CD4-positive, alpha-beta T cell treated with Interleukin-10 for 1 hour (primary cell): ENCODE measurements at places on chromosomes 4 and X.

DNA sequence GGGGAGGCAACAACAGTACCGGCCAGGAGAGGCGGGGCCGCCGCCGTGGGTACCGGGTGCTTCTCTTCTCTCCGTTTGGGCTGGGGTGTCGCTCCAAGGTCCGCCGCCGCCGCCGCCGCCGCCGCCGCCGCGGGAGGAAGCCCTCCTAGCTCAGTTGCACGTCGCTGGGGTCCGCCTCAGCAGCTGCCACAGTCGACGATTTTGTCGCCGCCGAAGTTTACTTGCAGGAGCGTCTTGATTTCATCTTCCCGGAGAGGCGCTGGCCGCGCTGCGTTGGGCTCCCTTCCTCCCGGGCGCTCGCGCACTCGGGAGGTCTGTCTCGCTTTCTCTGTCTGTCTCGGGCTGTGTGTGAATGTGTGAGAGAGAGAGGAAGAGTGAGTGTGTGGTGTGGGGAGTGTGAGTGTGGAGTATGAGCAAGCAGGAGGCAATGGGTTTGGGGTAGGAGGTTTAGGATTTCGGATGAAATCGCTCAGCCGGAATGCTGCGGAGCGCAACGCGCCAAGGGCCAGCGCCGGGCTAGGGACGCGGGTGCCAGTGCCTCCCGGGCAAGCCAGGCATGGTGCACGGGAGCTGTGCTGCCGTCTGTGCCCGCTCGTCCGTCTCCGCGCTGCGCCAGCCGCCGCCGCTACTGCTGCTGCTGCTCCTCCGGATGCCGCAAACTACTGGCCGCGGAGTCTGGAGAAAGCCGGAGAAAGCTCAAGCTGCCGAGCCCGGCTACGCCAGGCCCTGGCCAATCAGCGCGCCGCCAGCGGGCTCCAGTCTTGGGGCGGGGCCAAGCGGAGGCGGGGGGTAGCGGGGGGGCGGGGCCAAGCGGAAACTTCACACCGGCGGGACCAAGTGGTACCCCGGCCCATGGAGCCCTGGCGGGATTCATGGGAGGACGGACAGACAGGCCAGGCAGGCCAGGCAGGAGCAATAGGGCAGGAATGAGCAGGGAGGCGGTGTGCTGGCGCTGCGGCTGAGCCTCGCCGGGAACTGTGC, at the start of gene PCDH19:
Gene PCDH19, minus strand, starts transcription at position 664 of the 981 bp plus-strand sequence. CDS start 1,676 bp downstream, outside the sequence.
- DNase-seq, result peak; percentile 25

GRCh38 chr4:86670756-86671155, 76.6 kb downstream of the PTPN13 start:
- no peak for DNase-seq

- DNase-seq, result no peak
Observed at GRCh38 chr4:109912706-109913595, at the start of gene EGF. Gene EGF, plus strand, starts transcription at chr4:109912883. Its CDS starts 453 bp downstream, at chr4:109913336.

DNA sequence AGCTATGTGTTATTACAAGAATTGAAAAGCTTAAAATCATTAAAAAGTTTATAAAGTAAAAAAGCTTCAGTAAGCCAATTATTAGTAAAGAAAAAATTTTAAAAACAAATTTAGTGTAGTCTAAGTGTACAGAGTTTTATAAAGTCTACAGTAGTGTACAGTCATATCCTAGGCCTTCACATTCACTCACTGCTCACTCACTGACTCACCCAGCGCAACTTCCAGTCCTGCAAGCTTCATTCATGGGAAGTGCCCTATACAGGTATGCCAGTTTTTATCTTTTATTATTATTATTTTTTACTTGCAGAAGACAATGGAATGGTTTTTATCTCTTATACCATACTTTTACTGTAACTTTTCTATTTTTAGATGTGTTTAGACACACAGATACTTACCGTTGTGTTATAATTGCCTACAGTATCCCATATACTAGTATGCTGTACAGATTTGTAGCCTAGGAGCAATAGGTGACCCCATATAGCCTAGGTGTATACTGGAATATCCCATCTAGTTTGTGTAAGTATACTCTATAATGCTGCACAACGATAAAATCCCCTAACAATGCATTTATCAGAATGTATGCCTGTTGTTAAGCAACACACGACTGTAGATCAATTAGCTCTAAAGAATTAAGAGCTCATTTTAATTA, 230.7 kb downstream of the DCLK2 start:
- no peak for DNase-seq

DNA sequence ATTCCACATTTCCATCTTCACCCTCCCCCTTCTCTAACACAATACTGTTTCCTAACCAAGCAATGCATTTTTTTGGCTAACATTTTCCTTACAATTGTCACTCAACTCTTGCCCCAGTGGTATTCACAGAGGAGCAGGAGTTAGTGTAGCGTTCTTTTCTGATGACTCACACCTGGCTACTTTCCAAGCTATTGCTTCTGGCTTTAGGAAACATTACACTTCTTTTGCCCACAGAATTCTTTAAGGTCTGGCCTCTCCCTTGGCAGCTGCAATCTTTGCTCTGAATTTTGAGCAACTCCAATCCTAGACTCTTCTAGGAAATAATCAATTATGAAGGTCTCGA, 27.5 kb upstream of the PDGFC start:
- DNase-seq, result no peak

DNA sequence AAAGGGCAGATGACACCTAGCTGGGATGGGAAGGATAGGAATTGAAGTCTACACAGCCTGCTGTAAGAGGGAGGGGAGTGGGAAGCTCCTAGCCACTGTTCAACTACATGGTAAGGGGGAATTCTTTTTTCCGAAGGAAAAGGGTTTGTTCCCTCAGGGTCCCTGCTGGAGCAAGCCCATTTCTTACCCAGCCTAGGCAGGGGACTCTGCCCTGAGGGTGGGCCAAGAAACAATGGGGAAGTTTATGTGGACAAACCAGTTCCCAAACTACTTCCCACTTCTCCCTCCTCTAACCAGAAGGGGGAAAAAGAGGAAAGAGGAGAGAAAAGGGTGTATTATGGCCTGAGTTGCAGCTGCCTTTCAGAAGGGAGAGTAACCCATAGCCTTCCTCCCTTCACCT, 13.5 kb upstream of the VSIG4 start:
- no peak for DNase-seq

DNA sequence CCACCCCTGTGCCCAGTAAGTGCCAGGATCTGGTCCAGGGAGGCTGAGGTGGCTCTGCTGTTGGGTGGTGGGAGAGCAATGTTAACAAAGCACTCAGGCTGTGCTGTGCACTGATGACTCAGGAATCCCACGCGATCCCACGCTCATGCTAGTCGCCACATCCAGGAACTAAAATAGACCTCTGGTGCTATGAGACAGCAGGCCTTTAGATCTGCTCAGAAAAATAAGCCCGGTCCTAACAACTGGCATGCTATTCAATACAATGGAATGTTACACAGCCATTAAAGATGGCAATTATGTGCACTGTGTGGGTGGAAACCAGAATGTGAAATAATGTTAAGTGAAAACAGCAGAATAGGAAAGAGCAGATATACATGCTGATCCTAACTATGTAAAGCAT, 26.0 kb downstream of the ARL13A start:
- DNase-seq, result no peak

- no peak for DNase-seq
Observed at GRCh38 chr4:38706301-38706700, 42.3 kb downstream of the KLF3 start.

DNA sequence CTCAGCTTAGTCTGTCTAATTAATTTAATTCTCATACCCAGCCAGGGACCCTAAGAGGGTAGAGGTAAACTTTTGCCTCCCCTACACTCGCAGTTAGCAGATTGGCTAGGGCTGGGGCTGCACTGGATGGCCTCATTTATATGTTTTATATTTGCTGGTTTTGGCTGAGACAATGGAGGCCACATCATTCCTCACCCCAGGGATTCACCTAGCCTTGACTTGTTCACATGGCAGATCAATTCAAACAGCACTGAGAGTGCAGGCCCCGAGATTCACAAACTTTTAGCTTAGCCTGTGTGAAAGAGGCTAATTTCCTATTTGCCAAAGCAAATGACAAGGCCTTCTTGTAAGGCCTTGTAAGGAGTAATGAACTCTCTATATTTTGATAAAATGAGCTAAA, 844.4 kb downstream of the ARAP2 start:
- no peak for DNase-seq

DNA sequence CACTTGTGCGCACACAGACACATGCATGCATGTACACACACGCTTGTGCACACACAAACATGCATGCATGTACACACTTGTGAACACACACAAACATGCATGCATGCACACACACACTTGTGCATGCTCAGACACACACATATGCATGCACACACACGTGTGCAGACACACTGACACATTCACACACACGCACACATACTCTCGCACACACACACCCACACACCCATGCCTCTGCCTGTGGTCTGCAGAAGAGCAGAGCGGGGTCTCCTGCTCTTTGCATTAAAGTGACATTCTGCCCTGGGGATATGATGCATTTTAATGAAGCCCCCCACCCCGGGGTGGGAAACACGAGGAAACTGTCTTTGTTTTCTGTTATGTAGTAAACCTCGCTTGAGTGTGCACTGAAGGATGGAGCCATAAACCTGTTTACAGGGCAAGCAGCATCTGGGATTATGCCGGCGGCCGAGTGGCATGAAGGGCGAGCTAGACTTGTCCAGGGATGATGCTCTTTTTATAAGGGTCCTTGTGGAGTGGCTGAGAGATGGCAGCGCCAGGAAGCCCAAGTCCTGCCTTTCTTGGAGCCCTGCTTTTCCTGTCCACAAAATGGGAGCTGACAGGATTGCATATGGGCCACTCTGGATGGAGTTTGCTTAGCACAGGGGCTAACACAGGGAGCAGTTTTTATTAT, 17.8 kb downstream of the PSAPL1 start:
- no peak for DNase-seq

DNA sequence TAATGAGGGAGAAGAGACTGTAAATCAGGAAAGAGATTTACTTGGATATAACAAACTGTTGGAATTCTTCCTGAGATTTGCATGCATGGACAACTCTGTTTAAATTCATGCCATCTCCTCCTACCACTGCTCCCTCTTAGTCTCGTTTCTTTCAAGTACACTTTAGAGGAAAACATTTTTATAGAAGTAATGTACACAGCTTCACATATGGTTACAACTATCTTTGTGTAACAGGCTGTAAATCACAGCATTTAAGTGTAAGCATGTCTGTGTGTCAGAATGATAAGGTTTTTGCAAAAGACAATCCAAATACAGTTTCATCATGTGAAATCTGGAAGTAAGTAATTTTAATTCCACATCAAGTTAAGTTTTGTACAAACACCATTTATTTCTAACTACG, 21.5 kb upstream of the ENPEP start:
- no peak for DNase-seq

GRCh38 chr4:95572304-95572991, 23.7 kb upstream of the UNC5C start:
- DNase-seq, result no peak

DNA sequence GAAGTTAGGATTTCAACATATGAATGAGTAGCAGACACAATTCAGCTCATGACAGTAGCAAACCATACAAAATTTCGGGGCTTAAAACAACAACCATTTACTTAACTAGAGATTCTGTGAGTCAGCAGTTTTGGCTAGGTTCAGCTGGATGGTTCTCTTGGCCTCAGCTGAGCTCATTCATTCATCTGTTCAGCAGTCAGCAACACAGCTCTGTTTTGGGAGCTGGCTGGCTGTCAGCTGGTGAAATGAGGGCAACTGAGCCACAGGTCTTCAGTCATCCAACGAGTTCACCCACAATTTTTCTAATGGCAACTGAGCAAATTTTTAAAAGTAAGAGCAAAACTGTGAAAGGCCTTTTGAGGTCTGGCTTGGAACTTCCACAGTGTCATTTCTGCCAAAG, 2005.1 kb upstream of the AGA start:
- no peak for DNase-seq

DNA sequence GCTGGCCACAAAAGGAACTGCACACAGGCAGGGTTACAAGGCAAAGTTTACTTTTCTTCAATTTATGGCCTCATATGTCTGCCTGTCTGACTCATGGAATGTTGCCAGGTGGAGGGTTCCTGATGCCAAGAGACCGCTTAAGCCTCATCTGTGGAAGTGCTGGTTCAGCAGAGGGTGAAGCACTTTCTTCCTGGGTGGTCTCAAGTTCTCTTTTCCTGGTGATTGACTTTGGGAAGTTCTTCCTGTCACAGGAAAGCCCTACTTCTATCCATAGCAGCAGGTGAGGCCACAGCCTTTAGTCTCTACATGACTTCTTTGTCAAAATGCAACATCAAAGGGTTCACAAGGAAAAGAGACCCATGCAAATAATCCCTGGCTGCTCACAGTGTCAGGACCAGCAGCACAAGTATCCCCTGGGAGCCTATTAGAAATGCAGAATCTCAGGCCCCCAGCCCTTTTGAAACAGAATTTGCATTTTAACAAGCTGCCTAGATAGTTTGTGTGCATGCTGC, 81.4 kb upstream of the IGFBP7 start:
- no peak for DNase-seq

- no peak for DNase-seq
Observed at GRCh38 chr4:102326951-102327350, 18.3 kb downstream of the SLC39A8 start.

DNA sequence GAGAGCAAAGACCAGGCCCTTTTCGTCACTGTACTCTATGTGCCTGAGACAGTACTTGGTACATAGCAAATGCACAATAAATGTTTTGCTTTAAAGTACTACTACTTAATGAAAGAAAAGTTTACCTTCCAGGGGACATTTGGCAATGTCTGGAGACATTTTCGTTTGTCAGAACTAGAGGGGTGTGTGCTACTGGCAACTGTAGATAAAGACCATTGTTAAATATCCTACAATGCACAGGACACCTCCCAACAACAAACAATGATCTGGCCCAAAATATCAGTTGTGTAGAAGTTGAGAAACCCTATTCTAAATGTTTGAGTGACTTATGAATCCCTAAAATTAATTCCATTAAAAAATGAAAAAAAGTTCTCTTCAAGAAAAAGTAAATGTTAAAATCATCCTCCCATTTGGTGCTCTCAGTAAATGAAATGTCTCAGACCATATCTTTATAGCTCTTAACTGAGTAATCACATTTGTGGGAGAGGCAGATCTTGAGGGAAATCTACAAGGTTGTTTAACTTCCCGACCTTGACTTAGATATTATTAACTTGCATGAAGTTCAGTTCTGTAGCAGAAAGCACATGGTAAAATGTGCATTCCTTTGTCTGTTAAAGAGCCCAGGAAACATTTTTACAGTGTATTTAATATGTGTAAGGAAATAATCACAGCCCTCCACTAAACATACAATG, 18.5 kb downstream of the EGFL6 start:
- DNase-seq, result no peak

GRCh38 chrX:135328421-135329005, 19.2 kb downstream of the ETDC start:
- no peak for DNase-seq

- DNase-seq, result no peak
Observed at GRCh38 chr4:38163216-38164006, 203.2 kb downstream of the PTTG2 start.
